Keratinocyte (primary cell): ENCODE measurements at places on chromosomes 4 and X.

DNA sequence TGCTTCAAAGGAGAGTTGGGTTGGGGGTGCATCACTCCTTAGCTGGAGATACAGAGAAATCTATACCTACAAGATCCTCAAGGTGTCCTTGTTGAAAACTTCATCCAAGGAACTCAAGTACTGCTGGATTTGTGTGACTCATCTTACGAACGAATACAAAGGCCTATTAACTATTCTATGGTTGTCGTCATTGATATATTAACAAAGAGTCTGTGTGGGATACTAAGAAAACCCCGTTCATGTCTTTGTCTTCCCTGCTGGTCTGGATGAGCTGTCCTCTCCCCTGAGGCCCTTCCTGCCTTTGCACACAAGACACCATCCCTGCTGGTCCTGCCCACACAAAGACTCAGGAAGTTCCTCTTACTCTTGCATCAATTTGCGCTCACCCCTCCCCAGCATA, 54.9 kb upstream of the IRF2 start:
- DNase-seq: peak; percentile 92
- no peaks in the 10 kb centered on the region for H3K27me3 ChIP-seq
- H3K36me3 ChIP-seq: no peaks in the 10 kb centered on the region
- no peak overlapping the region for H3K4me3 ChIP-seq

- no peaks in the 10 kb centered on the region for H3K36me3 ChIP-seq
- DNase-seq: no peak
- H3K4me3 ChIP-seq: no peak overlapping the region
- no peak overlapping the region for H3K27ac ChIP-seq
These were observed 99.5 kb upstream of the ITM2A start for GRCh38 chrX:79466636-79467035.

- H3K4me1 ChIP-seq: peaks cover 4% of the 10 kb centered on the region
- no peaks in the 10 kb centered on the region for H3K27me3 ChIP-seq
- H3K27ac ChIP-seq: no peak overlapping the region
- no peak for DNase-seq
These were observed 30.8 kb downstream of the NBDY start for GRCh38 chrX:56759736-56760409.

DNA sequence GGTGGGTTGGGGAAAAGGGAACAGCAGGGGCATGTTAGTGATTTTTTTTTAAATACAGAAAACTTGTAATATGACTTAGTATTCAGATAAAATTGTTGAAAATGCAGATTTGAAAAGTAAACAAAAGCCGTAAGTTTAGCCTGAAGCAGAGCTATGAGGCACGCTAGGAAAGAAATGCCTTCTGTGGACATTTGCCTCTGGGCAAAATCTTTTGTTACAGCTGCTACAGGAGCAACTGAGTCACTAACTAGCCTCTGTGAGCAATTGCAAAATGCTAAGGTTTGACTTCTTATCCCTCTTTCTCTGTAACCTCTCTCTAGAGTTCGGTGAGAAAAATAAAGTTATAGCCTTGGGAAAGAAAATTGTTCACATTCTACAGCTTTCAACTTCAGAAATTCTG, 350.0 kb downstream of the SLC7A11 start:
- no peak overlapping the region for H3K27ac ChIP-seq
- no peak overlapping the region for H3K4me3 ChIP-seq
- DNase-seq: no peak

GRCh38 chrX:15471028-15471427, 22.1 kb downstream of the PIR start:
- no peaks in the 10 kb centered on the region for H3K36me3 ChIP-seq
- H3K27ac ChIP-seq: peak overlapping the region; percentile 25
- DNase-seq: no peak
- H3K27me3 ChIP-seq: no peaks in the 10 kb centered on the region

DNA sequence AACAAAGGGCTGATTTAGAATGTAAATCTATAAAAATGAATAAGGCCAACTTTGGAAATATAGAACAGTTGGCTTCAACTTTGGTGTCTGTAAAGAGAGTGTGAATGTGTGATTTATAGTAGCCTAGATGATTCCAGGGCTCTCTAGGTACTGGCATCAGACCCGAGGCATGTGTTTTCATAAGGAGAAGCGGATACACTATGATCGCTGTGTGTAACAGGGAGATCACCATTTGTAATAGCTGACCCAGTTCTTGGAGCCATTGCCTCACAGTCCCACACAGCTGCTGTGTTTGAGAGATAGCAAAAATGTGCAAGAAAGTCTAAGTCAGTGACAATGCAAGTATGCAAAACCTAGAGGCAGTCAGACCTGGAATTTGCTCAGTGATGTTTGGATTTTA, 135.1 kb downstream of the REPS2 start:
- H3K4me1 ChIP-seq: peaks cover 15% of the 10 kb centered on the region
- no peaks in the 10 kb centered on the region for H3K36me3 ChIP-seq
- DNase-seq: no peak
- peaks cover 3% of the 10 kb centered on the region for H3K27me3 ChIP-seq
- H3K27ac ChIP-seq: no peak overlapping the region

DNA sequence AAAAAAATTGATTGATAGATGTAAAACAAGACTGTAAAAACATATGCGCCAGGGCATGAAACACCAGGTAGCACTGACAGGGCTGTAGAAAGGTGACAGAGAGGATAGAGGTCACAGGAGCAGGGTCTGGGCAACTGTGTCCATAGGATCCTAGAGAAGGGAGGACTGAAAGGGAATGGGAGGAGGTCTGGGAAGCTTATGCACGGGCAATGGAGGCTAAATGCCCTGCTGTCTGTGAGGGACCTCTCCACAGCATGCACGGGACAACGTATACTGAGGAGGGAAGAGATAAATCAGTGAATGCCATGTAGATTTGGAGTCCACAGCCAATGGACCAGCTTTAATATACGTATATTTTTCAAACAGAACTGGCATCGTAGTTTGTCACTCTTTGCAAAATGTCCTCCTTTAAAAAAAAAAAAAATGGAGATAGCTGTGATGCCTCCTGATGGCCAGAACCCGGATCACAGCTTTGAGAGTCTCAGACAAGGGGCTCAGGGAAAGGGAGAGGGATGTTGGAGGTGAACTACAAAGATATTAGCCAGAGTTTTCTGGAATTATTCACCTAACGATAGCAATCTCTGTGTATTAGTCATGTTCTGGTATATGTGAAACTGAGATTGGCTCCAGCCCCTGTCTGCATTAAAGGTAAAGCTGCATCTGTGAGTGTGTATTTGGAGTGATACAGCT, 16.0 kb downstream of the RAB40A start:
- H3K27ac ChIP-seq: no peak overlapping the region
- H3K27me3 ChIP-seq: no peaks in the 10 kb centered on the region
- H3K36me3 ChIP-seq: no peaks in the 10 kb centered on the region
- peaks cover 6% of the 10 kb centered on the region for H3K4me1 ChIP-seq

- DNase-seq: no peak
- H3K36me3 ChIP-seq: peaks cover 6% of the 10 kb centered on the region
- H3K4me3 ChIP-seq: peak overlapping the region; percentile 70
- peak overlapping the region; percentile 99 for H3K27ac ChIP-seq
- peaks cover 19% of the 10 kb centered on the region for H3K4me1 ChIP-seq
These were observed 811 bp downstream of the TMEM187 start for GRCh38 chrX:153973127-153974002.

DNA sequence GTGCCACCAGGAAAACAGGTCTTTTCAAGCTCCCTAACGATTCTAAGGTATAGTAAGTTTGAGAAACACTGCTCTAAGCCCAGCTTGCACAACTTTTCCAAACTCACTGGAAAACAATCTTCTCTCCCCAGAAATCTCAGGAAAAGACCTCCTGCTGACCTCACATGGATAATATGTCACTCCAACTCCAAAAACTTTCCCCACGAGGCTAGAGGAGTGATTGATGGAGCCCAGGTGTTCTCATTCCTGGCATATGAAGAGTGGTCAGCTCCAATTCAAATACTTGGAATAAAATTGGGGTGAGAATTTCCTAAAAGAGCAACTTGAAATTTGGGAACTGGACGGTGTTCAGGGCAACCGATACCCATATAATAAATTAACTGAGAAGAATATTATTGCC, 299.9 kb downstream of the PPP4R3C start:
- no peak overlapping the region for H3K4me3 ChIP-seq
- no peak for DNase-seq
- H3K27ac ChIP-seq: no peak overlapping the region
- H3K36me3 ChIP-seq: no peaks in the 10 kb centered on the region

GRCh38 chr4:163591614-163592020, 97.1 kb downstream of the TMA16 start:
- no peaks in the 10 kb centered on the region for H3K4me1 ChIP-seq
- H3K27me3 ChIP-seq: no peaks in the 10 kb centered on the region
- H3K27ac ChIP-seq: no peak overlapping the region

GRCh38 chrX:69311936-69312670, 146.8 kb upstream of the PJA1 start:
- no peaks in the 10 kb centered on the region for H3K4me1 ChIP-seq
- H3K27ac ChIP-seq: no peak overlapping the region
- no peak overlapping the region for H3K4me3 ChIP-seq
- no peaks in the 10 kb centered on the region for H3K36me3 ChIP-seq
- no peak for DNase-seq

GRCh38 chr4:76782837-76783236, 115.1 kb downstream of the SOWAHB start:
- no peaks in the 10 kb centered on the region for H3K27me3 ChIP-seq
- H3K4me3 ChIP-seq: peak overlapping the region; percentile 33
- DNase-seq: no peak
- H3K27ac ChIP-seq: peak overlapping the region; percentile 79

GRCh38 chr4:169047956-169048355, 37.9 kb upstream of the CBR4 start:
- no peak overlapping the region for H3K4me3 ChIP-seq
- H3K4me1 ChIP-seq: no peaks in the 10 kb centered on the region
- no peak overlapping the region for H3K27ac ChIP-seq
- no peaks in the 10 kb centered on the region for H3K36me3 ChIP-seq
- no peak for DNase-seq
- no peaks in the 10 kb centered on the region for H3K27me3 ChIP-seq

GRCh38 chrX:130395341-130395740, 6.4 kb upstream of the RBMX2 start:
- no peaks in the 10 kb centered on the region for H3K4me1 ChIP-seq
- no peak overlapping the region for H3K27ac ChIP-seq
- DNase-seq: no peak
- no peak overlapping the region for H3K4me3 ChIP-seq

DNA sequence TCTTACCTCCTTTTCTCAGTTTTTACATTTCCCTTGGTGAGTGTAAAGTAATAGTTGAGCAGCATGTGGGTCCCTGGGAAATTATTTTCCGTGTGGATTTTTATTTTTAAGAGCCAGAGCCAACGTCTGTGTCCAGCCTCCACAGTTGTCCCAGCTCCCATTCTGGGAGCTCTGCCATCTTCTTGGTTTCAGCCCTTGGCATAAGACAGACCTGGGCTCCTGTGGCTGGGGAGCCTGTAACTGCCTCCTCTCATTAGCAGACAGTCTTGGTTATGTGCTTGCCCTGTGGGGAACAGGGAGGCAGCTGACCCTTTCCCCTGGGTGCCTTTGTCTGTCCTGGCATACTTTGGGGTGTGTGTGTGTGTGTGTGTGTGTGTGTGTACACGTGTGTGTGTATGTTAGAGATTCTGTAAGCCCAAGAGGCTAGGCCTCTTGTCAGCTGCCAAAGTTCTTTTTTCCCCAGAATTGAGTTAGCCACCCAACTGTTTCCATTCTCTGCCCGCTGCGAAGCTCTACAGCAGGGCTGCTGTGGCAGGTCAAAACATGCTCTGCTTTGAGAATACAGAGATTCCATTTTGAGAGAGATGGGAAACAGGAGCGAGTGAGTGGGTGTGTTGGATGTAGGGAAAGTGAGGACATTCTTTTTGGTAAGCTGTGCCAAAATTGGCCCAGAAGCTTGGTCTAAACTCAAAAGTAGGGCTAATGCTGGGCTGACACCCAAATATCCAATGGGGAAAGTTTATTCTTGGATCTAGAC, 140.7 kb downstream of the TMEM164 start:
- H3K4me3 ChIP-seq: no peak overlapping the region
- H3K27ac ChIP-seq: peak overlapping the region; percentile 50
- H3K27me3 ChIP-seq: no peaks in the 10 kb centered on the region
- H3K36me3 ChIP-seq: no peaks in the 10 kb centered on the region
- H3K4me1 ChIP-seq: peaks cover 34% of the 10 kb centered on the region

DNA sequence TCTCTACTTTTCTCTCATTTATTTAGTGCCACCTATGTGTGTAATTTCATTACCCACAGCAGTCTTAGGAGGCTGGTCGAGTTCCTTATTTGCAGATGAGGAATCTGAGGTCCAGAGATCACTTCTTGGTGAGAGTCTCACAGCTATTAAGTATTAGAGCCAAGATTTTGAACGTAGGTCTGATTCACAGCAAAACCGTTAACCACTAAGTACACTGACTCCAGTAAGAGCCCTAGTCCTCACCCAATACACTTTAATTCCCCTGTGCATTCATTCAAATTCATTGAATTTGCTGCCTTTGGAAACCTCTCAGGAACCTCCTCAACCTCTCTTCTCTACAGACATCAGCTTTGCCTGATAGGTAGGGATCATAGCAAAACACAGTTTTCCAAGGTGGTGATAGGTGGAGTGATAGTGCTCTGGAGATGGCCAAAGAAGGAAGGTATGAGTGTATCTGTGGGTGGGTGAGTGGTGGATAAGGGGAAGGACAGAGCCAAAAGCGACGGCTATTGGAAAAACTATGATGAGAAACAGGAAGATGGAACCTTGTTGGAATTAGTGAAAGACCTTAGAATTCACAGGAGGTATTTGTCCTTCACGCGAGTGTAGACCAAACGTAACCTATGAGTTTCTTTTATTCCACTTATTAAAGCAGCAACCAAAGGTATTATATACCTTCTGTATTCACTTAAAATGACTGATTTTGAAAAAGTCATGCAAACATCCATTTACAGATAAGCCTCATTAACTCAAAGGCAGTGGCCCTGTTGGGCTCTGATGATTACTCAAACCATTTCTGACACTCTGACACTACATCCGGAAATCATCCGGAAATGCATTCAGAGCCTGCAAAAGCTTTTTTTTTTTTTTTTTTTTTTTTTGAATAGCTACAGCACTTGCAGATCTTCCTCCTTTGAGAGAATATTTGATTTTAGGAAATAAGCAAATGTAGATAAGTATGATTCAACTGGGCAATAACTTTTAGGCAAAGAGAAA, 6.3 kb downstream of the FMR1 start:
- H3K27ac ChIP-seq: no peak overlapping the region
- no peak for DNase-seq
- H3K4me3 ChIP-seq: no peak overlapping the region
- H3K36me3 ChIP-seq: no peaks in the 10 kb centered on the region

DNA sequence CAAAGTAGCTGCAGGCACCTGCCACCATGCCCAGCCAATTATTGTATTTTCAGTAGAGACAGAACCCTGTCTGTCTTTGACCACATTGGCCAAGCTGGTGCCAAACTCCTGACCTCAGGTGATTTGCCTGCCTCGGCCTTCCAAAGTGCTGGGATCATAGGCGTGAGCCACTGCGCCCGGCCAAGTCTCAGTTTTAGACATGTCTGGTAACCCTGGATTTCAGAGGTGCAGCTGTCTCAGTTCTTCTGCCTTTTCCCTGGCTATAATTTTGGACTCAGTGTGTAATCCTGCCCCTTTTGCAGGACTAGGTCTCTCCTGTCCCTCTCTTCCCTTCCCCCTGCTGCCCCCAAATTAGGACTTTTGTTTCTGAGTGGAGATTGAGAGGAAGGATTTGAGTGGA, 46.6 kb downstream of the FAM193A start:
- H3K4me1 ChIP-seq: peaks cover 16% of the 10 kb centered on the region
- H3K27ac ChIP-seq: no peak overlapping the region
- no peaks in the 10 kb centered on the region for H3K27me3 ChIP-seq
- DNase-seq: no peak
